ENCODE measurements at places on chromosomes 6 and 20.

GRCh38 chr6:5214570-5215052, 46.1 kb downstream of the LYRM4 start:
- DNase-seq: peak; percentile 85

- DNase-seq: no peak
Measured at GRCh38 chr6:151101161-151101815, 138.5 kb upstream of the AKAP12 start.

- no peak for DNase-seq
Measured at GRCh38 chr20:57481281-57481711, 43.6 kb downstream of the CTCFL start.

DNA sequence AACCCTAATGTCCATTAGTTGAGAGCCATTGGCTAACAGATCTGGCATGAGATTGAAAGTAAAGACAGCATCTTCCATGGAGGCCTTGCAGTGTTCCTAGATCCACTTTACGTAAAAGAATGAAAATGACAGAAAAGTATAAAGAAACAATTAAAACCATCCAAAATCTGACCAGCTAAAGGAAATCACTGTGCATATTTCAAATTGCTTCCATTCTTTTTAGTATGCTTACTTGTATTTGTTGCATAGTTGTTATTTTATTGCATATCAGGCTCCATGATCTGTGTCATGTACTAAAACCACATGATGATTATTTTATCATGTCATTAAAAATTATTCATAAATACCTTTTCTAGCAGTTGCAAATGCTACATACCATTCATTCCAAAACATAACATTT, 67.9 kb downstream of the GCLC start:
- no peak for DNase-seq

DNA sequence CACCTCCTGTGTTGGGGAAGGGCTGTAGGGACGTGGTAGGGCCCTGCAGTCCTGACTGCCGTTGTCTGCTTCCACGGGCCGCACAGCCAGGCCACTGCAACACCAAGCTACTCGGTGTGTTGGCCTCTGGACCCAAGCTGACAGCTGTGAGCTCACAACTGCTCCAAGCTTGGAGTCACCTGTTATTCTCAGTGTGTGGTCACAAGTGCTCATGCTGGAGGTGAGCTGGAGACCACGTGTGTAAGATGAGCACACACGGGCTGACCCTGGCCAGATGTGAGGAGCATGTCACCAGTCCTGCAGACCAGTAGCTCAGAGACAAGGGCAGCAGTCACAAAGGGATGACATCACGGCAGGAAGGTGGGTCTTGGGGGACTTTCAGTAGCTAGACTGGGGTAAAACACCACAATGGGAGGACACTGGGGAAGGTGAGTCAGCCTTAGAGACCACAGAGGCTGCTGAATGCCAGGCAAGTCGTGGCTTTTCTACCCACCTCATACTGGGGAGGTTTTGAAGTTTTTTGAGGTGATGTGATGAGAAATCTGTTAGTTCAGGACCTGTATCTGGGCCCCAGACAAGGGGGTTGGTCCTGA, 87.3 kb downstream of the FAM120B start:
- DNase-seq: no peak

DNA sequence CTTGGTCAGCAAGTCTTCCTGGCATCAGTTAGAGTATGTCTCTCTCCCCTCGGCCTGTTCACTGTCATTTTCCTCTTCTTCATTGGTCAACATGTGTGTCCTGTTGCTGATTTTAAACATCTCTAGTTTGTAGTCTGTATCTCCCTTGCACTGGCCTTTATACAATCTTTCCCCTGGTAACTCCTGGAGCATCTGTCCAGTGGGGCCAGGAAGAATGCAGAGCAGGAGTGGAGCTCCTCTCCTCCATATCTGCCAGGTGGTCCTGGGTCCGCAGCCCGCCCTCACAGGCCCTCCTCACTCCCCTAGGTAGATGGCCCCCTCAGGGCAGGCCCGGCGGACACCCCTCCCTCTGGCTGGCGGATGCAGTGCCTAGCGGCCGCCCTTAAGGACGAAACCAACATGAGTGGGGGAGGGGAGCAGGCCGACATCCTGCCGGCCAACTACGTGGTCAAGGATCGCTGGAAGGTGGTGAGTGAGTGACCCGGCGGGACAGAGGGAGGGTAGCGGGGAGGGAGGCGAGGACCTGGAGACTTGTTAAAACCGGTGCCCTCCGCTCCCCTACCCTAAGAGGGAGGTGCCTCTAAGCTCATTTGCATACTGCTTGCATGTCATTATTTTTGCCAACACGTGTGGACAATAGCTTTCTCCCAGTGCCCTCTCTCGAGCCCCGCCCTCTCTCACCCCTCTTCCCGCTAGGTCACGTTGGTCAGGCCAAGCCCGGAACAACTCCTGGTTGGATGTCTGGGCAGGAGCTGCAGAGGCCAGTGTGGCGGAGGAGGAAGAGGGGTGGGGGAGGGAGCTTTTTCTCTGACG, 3.2 kb downstream of the TTBK1 start:
- peak; percentile 89 for DNase-seq

DNA sequence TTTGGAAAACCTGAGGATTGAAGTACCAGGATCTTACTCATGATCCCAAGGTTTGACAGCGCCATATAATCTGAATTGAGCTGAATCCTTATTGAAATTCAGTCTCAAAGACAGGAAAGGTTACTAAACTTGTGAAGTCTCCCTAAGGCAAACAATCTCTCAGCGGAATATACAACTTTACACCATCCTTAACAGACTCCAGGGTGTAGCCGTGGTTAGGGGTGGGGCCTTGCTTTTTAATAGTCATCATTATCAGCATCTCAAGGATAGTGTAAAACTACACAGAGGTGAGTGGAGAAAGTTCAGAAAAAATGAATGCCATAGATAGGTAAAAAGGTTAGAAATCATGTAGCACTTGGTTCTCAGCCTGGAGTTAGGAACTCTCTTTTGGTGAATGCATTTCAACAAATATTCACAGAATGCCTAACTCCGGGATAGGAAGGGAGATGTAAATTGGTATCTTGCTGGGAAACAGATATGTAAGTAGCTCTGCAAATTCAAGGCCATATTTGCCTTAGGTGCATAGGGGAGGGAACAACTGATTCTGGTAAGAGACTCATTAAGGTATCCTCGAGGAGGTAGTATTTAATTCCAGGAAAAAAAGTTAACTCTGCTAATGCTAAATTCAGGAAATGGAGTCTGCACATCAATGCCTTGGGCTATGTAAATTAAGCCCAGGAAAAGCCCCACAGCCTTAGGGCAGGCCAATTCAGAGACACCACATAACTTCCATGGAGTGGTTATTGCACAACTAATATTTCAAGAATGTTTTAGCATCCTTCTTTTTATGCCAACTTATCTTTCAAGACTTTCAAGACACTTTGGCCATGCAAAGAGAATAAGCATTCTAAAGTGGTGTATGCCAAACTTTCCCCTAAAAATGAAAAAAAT, 61.6 kb downstream of the SNAP25 start:
- DNase-seq: no peak

- DNase-seq: no peak
Measured at GRCh38 chr20:38184101-38184500, 19.0 kb upstream of the TGM2 start.

GRCh38 chr6:96276305-96276704, 245.3 kb upstream of the UFL1 start:
- no peak for DNase-seq

DNA sequence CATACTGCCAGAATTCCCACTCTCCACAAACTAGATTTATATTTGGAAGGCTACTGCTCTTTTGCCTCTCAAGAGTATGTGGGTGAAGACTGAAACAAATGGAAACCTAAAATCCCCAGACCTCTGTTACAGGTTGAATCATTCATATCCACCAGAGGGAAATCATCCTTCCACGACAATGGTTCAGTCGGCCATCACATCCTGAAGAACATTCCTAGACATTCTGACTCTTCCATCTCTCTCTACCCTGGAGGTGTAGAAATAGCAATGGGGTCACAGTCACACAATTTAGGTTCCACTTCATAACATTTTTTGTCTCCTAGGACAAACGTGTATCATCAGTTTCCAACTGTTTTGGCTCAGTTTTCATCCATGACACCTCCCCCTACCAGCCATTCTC, 8.6 kb downstream of the GPX5 start:
- no peak for DNase-seq

DNA sequence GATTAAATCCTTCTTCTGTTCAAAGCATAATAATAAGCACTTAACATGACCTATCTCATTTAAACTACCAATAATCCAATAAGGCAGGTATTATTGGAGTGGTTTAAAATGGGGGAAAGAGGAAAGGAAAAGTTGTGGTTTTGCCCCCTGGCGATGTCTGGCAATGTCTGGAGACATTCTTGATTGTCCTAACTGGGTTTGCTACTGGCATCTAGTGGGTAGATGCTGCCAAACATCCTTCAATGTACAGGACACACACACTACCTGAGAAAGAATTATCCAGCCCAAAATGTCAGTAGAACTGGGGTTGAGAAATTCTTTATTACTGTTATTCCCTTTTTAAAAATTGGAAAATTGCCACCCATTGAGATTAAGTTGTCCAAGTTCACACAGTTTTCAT, 25.2 kb upstream of the SRSF6 start:
- DNase-seq: no peak

- DNase-seq: no peak
Measured at GRCh38 chr20:62554898-62555641, 79.3 kb upstream of the GATA5 start.

DNA sequence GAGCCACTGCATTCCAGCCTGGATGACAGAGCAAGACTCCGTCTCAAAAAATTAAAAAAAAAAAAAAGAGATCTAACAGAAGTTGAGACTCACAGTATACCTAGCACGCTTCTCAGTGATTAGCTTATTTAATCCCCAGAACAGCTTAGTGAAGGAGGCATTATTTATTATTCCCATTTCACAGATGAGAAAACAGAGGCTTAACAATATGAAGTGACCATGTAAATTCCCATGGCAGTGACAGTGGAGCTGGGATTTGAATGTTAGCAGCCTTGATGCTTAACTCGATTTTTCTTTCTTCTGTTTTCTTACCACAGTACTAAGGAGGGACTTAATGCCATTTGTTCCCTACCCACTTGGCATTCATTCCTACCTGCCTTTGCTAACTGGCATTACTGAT, 89.9 kb upstream of the ZNF217 start:
- no peak for DNase-seq

- peak; percentile 14 for DNase-seq
Measured at GRCh38 chr6:108914235-108915022, 66.2 kb downstream of the ARMC2 start.

DNA sequence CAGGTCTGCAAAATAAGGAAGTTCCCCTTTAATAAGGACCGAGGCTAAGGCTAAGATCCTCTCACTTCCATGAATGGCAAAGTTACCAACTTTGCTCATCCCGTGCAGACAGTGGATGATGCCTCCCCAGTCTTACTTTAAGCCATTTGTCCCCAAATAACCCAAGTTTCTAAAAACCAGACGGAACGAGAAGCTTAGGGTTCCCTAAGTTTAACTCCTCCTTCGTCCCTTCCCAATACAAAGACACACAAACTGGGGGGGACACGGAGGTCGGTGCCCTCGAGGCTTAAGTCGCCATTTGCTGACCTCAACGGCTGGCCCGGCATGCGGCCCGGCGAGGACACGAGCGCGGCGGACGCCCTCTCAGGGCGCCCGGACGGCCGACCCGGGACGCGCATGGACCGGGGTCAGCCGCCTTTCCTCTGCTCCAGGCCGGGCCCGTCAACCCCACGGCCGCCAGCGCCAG, 527 bp downstream of the FBXO30 start:
- DNase-seq: peak; percentile 35

- DNase-seq: peak; percentile 73
Measured at GRCh38 chr20:47360297-47361056, 4.0 kb upstream of the ZMYND8 start.

DNA sequence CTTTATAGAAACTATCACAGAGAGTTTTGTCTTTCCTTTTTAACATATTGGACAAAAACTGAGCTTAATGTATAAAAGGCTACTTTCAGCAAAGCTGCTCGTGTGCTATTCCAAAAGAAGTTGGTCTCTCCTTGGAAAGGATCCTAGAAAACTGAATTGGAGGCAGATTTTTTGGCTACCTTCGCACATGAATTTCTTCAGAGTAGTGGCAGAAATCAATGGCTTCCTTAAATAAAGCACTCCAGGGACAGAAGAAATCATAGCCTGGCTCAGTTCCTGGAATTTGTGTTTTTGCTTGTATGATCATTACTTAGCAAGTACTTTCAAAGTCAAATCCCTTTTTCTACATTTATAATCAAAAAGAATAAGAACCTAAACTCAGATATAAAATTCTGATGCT, 780.3 kb downstream of the PHF3 start:
- DNase-seq: no peak

DNA sequence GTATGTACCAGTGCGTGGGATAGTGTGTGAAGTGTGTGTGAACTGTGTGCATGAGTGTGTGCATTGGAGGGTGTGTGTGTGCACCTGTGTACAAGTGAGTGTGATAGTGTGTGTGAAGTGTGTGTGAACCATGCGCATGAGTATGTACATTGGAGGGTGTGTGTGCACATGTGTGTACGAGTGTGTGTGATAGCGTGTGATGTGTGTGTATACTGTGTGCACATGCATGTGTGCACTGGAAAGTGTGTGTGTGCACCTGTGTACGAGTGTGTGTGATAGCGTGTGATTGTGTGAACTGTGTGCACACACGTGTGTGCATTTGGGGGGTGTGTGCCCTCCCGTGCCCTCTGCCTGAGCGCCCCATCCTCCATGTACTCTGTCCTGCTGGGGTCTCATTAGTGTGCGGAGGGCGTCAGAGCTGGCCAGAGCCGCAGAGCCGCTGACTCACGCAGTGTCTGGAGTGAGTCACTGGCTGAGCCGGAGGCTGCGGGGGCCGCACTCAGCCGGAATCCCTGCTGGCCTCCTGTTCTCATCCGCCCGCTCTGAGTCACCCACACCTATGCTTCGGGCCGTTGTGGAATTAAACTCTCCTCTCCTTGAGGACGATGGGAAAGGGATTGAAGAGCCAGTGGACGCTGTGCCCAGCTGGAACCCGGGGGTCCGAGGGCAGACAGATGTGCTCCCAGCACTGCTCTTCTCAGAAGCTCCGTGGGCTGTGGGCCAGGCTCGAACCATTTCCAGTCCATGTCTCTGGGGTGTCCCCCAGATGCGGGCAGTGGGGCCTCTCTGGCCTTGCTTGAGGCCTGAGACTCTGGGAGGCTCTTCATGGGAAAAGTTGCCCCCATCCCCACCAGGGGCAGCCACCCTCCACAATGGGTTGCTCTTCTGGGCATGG, 27.3 kb upstream of the STX16 start:
- DNase-seq: no peak

DNA sequence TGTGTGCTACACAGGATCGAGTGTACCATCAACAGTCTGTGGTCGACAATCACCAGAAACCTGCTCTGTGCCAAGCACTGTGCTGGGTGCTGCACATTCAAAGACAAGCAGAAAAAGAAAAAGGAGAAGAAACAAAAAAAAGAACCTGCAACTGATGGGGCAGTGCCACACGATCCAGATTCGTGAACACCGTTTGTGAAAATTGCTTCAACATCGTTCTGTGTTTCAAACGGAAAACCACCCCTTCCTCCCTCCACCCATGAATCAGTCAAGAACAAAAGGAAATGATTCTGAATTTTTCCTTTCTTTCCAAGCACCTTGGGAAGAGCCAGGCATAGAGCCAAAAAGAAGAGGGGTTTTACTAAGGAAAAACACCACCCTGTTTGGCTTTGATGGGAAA, 129.2 kb upstream of the ARID1B start:
- no peak for DNase-seq

- DNase-seq: peak; percentile 65
Measured at GRCh38 chr6:22313796-22314195, 17.0 kb upstream of the PRL start.

GRCh38 chr6:101015541-101015940, 134.4 kb upstream of the ASCC3 start:
- no peak for DNase-seq

GRCh38 chr6:35025232-35026188, 115.6 kb downstream of the TCP11 start:
- no peak for DNase-seq

GRCh38 chr6:37920667-37921066, 101.1 kb downstream of the ZFAND3 start:
- DNase-seq: no peak

Measured in NCI-H524 (cell line).